Activated gamma-delta T cell treated with anti-CD3 and anti-CD28 coated beads, Interleukin-2, amount 50 U/mL, for 16 hours (primary cell): ENCODE measurements at places on chromosomes 4 and X.

- DNase-seq, result no peak
Observed at GRCh38 chr4:182091128-182091527, 152.1 kb upstream of the TENM3 start.

DNA sequence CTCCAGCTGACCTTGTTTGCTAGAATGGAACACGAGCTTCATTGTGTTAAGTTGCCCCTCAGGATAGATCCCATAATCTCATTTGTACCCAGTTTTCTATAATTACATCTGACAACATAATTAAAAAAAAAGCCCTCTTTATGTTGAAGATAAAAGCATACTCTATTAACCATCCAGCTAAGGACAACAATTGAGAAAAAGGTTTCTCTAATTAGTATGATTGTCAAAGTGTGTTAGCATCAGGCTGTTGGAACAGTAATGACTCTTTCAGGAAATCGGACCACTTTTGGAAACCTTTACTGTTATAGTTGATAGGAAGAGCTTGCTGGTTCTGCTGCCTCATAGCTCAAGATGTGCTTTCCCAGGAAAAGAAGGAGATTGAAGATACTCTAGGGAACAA is 172.6 kb downstream of the FHIP1A start:
- no peak for DNase-seq

DNA sequence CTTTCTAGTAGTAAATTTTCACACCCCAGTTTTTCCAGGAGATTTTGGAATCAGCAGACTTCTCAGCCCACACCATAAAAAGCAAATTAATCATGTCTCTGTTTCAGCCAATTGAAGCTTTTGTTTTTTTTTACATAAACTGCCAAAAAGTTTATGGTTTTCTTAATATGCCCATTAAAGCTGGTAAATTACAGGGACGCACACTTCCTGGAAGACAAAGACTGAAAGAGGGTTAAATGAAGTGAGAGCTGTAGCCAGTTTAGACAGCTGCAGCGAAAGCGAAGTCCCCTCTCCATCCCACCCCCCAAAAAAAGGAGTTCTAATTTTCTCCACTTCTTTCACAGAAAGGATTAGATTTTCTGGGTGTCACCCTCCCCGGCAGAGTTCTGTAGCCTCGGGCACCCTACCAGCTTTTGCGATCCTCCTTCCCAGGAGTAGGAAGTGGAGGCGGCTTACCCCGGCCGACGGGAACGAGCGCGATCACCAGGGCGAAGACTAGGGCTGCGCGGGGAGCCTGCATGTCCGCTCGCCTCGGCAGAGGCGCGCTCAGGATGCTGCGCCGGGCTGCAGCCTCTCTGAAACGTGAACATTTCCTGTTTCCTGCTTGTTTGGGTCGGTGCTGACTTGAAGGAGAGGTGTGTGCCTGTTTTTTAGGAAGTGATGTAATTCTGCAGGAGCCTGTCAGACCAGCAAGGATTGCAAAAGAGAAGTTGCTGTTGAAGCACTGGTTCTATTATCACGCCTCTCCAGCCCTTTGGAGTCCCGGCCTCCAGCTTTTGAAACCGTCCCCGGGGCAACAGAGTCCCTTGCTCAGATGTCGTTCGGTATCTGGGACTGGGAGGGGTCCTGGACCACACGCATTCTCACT is at the start of gene TMEM154:
Gene TMEM154, minus strand, starts transcription at position 584 of the 868 bp plus-strand sequence. Its CDS starts 64 bp downstream, at position 520.
- peak; percentile 43 for DNase-seq

DNA sequence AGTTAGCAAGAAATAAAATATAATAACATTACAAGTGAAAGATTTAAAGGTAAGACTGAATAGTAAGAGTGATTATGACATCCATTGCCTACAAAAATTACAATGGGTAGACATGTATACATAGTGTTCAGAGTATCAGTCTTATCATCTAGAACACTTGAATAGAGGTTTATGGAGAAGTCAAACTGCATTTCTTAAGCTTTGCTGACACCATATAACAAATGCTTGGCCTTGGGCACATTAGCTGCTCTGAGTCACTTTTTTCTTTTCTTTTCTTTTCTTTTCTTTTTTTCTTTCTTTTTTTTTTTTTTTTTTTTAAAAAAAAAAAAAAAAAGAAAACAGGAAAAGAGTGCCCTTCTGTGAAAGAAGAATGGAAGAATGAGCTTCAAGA is 220.0 kb downstream of the SPCS3 start:
- no peak for DNase-seq

DNA sequence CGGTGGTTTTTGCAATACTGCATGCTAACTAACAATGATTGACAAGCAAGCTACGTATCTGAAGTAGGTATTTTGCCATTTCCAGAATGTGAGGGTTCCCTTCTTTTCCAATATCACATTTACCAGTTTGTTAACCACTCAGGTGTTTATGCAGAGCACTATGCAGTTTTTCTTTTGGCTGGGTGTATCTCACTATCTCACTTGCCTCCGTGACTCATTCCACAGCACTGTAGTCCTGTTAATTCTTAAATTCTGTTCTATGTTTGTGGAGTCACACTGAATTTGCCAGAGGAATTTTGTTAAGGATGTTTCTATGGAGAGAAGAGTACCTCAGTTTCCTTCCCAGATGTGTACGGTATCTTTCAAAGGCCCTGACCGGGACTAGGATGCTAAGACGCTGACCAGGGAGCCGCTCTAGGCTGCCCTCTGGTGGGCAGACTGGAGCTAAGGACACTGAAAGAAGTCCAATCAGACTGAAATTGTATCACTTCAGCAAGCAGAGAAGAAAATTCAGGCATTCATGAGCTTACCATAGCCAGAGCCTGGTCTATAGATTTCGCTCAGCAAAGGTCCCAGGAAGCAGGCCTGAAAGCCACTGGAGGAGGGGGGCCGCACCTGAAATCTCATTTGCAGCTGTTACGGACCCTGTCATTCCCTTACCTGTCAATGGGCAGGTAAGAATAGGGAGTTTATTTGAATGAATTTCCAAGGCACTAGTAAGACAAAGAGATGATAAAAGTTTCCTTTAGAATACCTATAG is 388.4 kb upstream of the SPOCK3 start:
- no peak for DNase-seq

DNA sequence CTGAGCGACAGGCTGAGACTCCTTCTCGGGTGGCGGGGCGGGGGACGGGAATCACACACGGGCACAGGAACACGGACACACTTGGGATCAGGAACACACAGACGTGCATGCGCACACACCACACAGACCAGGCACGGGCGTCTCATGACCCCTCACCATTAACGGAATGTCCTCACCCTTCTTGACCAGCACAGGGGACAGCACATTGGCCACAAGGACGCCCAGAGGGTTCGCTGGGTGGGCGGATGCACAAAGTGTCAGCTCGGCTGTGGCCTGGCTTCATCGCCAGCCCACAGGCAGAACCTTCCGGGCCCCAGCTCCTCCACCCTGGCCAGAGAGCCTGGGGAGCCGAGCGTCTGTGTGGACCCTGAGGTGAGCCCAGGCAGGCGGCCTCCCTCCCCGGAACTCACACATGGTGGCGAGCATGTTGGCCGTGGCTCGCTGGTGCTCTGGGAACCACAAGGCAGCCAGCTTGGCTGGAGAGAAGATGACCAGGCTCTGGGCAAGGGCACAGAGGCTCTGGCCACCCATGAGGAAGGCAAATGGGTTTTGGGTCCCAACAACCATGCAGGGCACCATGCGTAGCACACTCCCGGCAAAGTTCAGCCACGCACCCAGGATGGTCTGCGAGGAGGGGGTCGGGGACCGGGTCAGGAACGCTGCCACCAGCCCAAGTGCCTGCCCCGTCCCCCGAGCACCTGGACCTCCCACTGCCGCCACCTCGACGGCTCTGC is 3.1 kb downstream of the SLC49A3 start:
- DNase-seq, result no peak

- no peak for DNase-seq
Observed at GRCh38 chrX:151009582-151009981, 26.4 kb downstream of the HMGB3 start.

DNA sequence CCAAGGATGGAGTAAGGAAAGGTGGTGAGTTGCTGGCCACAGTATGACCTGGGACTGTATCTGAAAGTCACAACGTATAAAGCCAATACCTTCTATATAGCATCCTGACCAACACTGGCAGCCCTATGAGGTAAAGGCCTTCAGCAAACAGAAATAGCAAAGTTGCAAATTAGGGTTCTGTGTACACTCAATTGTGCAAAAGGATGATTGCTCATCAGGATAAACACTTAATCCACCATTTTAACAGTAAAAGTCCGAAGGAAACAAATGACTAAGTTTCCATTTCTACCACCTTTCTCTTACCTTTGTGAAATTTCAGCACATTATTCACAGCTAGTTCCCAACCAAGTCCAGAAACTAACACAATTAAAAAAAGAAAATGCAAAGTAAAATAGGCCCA is 1.4 kb upstream of the FNIP2 start:
- DNase-seq, result no peak

DNA sequence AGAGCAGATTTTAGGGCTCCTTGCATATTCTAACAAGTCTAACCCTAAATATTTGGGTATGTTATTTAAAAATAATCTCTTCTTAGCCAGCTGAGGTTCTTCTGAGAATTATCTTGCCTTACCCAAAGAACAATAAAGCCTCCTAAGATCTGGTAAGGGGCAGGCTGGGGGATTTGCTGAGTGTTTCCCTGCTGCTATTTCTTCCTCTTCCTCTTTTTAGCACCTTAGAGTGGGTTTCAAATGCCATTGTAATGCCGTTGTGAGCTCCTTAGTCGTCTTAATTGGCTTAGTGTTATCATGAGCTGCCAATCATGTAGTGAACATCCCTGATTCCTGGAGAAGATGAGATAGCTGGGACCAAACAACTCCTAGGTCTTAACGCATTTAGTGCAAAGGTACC is 15.4 kb downstream of the STOX2 start:
- DNase-seq, result no peak

GRCh38 chr4:15502384-15502783 is 32.7 kb downstream of the CC2D2A start:
- DNase-seq, result no peak

- DNase-seq, result no peak
Observed at GRCh38 chr4:13762130-13762529, 134.6 kb upstream of the BOD1L1 start.

DNA sequence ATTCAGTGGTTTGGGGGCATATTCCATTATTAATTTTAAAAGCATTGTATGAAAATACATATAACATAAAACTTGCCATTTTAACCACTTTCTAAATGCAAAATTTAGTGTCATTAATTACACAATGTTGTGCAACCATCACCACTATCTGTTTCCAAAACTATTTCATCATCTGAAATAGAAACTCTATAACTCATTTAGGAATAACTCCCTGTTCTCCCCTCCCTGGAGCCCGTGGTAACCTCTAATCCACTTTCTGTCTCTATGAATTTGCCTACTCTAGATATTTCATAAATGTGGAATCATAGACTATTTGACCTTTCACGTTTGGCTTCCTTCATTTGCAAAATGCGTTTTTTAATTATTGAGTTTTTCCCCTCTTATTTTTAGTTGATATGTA is 101.4 kb upstream of the GPC4 start:
- DNase-seq, result no peak

DNA sequence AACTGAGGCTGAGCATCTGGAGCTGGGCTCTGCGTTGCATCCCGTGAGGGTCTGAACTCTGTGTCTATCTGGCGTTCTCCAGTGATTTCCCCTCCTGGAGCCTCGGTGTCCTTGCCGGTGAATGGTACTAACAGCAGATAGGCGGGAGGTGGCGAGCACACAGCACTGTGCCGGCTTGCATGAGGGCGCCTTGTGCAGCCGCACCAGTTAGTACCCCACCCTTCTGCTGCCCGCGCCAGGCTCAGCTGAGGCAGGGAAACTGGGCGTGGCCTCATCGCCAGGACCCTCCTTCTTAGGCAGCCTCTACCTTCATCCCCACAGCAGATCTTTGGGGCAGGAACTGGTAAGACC is 42.7 kb downstream of the SORCS2 start:
- no peak for DNase-seq
